ENCODE measurements at places on chromosomes 7 and 10. TPM values are rescaled to one million over a fixed set of nuclear protein-coding genes. Genes with fewer than 3 reads are reported as not detected.

Gene TET1
- 1.8 TPM for total RNA-seq

Gene LRWD1
- total RNA-seq = 19.2 TPM

Gene PHKG1
- 1.1 TPM for total RNA-seq

Gene HECW1
- 0.06 TPM for total RNA-seq

Gene CHRM2
- total RNA-seq = 2.8 TPM

Gene UPK3BL2
- 26.9 TPM for total RNA-seq

Gene AQP1
- total RNA-seq = 826 TPM

Gene OR2A5
- not detected for total RNA-seq

Gene CYP3A7
- 0.21 TPM for total RNA-seq

Gene MBL2
- not detected for total RNA-seq

Gene GFRA1
- 9.8 TPM for total RNA-seq

Gene LRMDA
- total RNA-seq = 29.9 TPM

Gene GRM3
- total RNA-seq = not detected

Gene GNAT3
- total RNA-seq = not detected

Gene SPDYE11
- not detected for total RNA-seq

Gene GARIN1A
- 3.4 TPM for total RNA-seq

Gene TNRC18
- 104 TPM for total RNA-seq

Gene ACSM6
- total RNA-seq = not detected

Gene MRLN
- total RNA-seq = not detected

Gene SDHAF3
- total RNA-seq = 12.3 TPM

Gene CALCR
- total RNA-seq = 0.24 TPM

Gene TNPO3
- total RNA-seq = 37.0 TPM

Gene ALOX5
- 222 TPM for total RNA-seq

Gene BTBD16
- total RNA-seq = 0.62 TPM

Gene NUDT13
- 2.8 TPM for total RNA-seq

Gene SLC29A4
- 2.7 TPM for total RNA-seq

Gene SCIN
- 21.1 TPM for total RNA-seq

Gene RAPGEF5
- 85.1 TPM for total RNA-seq

Gene PRLHR
- not detected for total RNA-seq

Gene MACROH2A2
- total RNA-seq = 6.6 TPM

Gene ZNF746
- 20.6 TPM for total RNA-seq

Gene KIAA1217
- total RNA-seq = 37.2 TPM

Gene COL1A2
- total RNA-seq = 252 TPM

Gene RNF32
- total RNA-seq = 3.0 TPM
